ENCODE measurements at places on chromosomes 13 and 19.
A peak's percentile ranks its signal among the peaks of the same experiment; 100 is the strongest.

DNA sequence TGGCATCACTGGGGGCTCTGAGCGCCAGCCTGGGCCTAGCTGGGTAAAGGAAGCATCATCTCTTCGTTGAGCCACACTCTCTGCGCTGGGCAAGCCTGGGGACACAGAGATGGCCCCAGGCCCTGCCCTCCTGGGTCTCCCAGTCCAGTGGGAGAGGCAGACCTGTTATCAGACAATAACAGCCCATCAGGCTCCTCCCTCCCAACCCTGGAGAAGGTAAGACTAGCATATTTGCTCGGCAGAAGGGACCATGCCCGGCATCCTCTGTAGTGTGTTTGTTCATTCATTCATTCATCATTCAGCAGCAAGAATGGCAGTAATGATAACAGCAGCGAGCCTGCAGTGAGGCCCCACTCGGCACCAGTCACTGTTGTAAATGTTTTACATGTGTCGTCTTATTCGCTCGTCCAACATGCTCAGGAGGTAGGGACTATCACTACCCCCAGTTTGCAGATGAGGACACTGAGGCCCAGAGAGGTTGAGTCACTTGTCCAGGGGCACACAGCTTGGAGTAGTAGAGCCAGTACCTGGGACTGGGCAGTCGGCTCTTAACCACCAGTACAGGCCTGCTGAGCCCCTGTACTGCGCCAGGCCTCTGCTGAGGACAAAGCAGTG lies 33.2 kb downstream of the PAK4 start:
- DNase-seq: no peak

- DNase-seq: no peak
These were observed 6.4 kb downstream of the C19orf47 start for GRCh38 chr19:40341601-40342482.

- DNase-seq: no peak
These were observed 126.0 kb downstream of the FOXO1 start for GRCh38 chr13:40540328-40541044.

- no peak for DNase-seq
These were observed 97.5 kb downstream of the DIAPH3 start for GRCh38 chr13:60066226-60066625.

DNA sequence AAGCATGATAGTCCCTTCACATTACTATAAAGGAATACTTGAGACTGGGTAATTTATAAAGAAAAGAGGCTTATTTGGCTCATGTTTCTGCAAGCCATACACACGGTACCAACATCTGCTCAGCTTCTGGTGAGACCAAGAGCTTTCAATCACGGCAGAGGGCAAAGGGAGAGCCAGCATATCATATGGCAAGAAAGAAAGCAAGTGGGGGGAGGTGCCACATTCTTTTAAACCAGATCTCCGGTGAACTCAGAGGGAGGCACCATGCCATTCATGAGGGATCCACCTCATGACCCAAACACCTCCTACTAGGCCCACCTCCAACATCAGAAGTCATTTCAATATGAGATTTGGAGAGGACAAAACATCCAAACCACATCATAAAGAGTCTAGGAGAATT lies 20.3 kb downstream of the XPO4 start:
- no peak for DNase-seq

GRCh38 chr19:41269571-41269970 lies 5.4 kb downstream of the HNRNPUL1 start:
- no peak for DNase-seq

GRCh38 chr13:20397896-20398295 lies 127.8 kb downstream of the CRYL1 start:
- DNase-seq: no peak

DNA sequence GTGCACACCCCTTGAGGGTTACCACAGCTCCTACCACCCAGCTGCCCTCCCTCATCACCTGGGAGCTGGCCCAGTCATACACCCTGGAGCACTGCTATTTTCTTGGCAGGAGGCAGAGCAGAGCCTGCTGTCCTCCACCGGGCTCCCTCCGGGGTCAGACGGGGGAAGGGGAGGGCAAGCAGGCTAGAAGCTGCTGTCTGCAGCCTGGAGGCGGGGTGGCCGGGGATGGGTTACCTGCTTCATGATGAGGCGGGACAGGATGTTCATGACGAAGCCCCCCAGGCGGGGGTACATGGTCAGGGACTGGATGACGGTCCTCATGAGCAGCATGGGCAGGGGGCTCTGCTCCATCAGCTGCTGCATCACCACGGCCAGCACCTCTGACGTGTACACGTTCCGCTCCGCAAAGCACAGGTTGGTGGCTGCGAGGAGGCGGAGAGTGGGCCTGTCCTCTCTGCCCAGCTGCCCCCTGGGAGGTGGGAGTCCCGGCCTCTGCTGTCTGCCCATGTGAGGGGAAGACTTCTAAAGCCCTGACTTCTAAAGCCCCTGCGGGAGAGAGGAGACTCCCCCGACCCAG lies 2.7 kb upstream of the RSPH6A start:
- DNase-seq: no peak

- no peak for DNase-seq
These were observed 18.3 kb downstream of the ZNF611 start for GRCh38 chr19:52716522-52716921.

GRCh38 chr19:13848798-13849676 lies 27.9 kb upstream of the NANOS3 start:
- no peak for DNase-seq

DNA sequence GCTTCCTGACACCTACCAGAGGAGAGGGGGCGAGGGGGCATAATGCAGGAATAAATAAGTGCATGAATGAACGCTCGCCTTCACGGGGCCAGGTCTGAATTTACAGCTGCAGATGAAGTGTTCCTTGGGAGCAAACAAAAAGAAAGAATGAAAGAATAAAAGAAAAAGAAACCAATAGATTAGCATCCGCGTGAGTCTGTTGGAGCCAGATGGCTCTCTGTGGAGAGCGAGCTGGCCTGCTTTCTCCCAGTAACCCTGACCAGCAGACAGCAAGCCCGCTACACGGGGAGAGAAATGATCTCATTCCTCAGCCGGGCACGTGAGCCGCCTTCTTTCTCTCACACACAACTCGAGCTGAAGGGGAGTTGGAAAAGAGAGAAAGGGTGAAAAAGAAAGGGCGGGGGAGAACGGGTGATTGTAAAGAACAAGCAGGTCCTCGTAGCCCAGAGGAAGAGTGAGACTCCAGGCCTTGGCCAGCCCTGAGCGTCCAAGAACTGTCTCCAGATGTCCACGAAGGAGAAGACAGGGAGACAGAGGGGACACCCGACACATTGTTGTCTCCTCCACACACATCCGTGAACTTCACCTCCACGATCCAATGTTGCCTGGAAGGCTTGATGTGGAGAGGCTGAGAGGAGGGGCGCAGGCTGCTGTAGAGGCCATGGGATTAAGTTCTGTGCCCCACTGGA lies 81.4 kb downstream of the RNASEH2B start:
- DNase-seq: no peak

GRCh38 chr19:54464044-54464629 lies 559 bp upstream of the LENG9 start:
- DNase-seq: peak; percentile 38

- no peak for DNase-seq
These were observed 2.7 kb downstream of the TNPO2 start for GRCh38 chr19:12720851-12721655.

GRCh38 chr13:72884101-72884500 lies 102.2 kb downstream of the PIBF1 start:
- DNase-seq: no peak

- no peak for DNase-seq
These were observed 34.1 kb downstream of the ERCC5 start for GRCh38 chr13:102879793-102880499.

- no peak for DNase-seq
These were observed 95.3 kb upstream of the GPR12 start for GRCh38 chr13:26855921-26856320.

- no peak for DNase-seq
These were observed 76.9 kb downstream of the SIPA1L3 start for GRCh38 chr19:37983916-37984315.

- no peak for DNase-seq
These were observed 14.2 kb upstream of the LATS2 start for GRCh38 chr13:21075379-21076249.

All from stimulated activated CD8-positive, alpha-beta memory T cell treated with anti-CD3 and anti-CD28 coated beads, Interleukin-7, amount 100 ng/mL, for 1 hour (primary cell).